ENCODE measurements at places on chromosomes 5 and 9. TPM values are rescaled to one million over a fixed set of nuclear protein-coding genes. Genes with fewer than 3 reads are reported as not detected.

- DNase-seq, result no peak
Observed at GRCh38 chr5:74633695-74634094, 6.8 kb downstream of the ENC1 start.

DNA sequence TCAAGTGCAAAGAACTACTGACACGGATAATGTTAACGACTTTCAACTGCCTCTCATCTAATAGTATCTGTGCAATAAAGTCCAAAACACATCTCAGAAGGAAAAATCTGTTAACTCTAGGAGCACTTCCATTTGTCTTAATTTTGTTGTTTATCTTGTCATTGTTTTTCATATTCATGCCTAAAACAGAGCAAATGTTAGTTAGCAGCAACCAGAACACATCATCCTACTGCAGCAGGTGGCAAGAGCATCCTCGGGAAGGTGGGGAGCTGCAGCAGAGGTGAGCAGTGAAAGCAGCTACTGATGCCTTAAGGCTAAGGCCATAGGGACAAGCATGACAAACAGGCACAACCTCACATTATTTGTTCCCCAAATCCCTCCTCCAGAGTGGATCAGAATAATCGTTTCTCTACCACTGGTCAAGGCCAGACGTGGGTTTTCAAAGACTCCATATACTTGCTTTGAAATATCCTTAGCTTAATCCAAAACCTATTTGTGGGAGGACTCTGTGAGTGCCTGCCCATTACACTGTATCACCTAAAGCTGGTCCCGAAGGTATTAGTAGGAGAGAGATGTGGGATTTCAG is 1.0 kb downstream of the HMGCS1 start:
- DNase-seq, result no peak

- DNase-seq, result no peak
Observed at GRCh38 chr9:135961811-135962695, 880 bp upstream of the UBAC1 start.

- DNase-seq, result no peak
Observed at GRCh38 chr5:180142021-180142765, 66.8 kb downstream of the RASGEF1C start.

DNA sequence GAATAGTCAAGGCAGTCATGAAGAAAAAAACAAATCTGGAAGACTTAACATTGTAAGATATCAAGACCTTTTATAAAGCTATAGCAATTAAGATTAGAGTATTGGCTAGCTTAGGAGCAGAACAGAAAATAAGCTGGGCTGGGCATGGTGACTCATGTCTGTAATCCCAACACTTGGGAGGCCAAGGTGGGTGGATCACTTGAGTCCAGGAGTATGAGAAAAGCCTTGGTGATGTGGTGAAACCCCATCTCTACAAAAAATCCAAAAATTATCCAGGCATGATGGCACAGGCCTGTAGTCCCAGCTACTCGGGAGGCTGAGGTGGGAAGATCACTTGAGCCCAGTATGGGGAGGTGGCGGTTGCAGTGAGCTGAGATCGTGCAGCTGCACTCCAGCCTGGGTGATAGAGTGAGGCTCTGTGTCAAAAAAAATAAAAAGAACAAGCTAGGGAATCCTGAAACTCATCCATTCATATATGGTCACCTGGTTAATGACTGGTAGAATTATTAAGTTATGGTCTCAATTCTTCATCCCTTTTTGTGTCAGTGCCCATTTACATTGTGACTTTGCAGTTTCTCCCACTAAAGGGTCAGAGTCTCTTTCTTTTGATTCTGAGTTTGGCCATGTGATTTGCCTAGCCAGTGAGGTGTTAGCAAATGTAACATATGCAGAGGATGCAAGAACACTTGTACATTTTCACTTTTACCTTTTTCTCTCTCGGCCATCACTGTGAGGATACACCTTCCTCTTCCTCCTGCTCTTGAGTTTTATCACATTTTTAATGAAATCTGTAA is 144.6 kb upstream of the SGCD start:
- DNase-seq, result no peak

GRCh38 chr5:172005708-172006320 is 624 bp downstream of the FBXW11 start:
- no peak for DNase-seq

DNA sequence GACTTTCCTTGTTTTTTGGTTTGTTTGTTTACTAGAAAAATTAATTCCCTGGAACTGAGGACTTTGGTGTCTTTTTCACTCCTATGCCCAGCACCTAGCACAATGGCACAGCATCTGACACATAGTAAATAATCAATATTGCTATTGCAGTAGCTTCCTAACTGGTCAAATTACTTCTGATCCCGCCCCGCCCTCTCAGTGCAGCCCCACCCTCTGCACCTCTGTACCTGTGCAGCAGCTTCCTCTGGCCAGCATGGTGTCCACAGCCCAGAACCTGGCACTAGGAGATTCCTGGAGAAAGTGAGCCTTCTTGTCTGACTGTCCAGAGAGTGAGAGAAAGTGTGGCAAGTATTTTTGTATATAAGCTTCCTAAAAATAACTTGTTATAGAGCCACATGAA is 343.2 kb downstream of the ZNF608 start:
- no peak for DNase-seq

- no peak for DNase-seq
Observed at GRCh38 chr9:134871697-134872340, 8.8 kb upstream of the FCN2 start.

DNA sequence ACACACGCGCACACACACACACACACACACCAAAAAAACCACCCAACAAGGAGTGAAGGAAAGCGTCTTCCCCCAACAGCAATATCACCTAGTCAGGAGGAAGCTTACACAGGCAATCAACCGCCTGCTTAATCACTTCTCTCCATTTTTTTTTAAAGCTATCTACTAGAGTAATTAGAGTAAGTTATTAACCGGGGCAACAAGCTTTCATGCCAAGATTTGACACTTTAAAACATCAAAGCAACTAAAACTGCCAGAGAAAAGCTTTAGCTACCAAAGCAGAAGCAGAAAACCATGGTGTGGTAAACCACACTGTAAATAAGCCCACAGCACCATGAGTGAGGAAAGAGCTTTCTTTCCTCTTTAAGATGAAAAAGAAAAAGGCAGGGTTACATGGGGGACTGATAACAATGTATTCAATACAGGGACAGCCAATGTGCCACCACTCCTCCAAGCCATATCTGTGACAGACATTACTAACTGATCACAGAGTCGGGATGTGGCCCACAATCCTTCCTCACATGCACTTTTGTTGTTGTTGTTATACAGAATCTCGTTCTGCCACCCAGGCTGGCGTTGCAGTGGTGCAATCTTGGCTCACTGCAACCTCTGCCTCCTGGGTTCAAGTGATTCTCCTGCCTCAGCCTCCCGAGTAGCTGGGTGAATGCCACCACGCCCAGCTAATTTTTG is 282.1 kb downstream of the CRB2 start:
- DNase-seq, result no peak

DNA sequence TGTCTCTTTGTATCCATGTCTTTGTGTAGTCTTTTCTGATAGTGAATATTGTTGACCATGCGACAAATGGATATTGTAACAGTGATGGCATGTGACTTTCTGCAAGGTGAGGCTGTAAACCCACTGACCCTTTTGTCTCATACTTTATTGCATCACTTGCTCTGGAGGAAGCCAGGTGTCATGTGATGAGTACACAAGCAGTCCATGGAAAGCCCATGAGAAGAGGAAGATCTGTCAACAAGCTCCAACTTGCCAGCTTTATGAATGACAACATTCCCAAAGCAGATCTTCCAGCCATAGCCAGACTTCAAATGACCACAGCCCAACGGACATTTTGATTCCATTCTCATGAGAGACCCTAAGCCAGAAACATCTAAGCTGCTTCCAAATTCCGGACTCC is 450.1 kb upstream of the ACTBL2 start:
- DNase-seq, result no peak

DNA sequence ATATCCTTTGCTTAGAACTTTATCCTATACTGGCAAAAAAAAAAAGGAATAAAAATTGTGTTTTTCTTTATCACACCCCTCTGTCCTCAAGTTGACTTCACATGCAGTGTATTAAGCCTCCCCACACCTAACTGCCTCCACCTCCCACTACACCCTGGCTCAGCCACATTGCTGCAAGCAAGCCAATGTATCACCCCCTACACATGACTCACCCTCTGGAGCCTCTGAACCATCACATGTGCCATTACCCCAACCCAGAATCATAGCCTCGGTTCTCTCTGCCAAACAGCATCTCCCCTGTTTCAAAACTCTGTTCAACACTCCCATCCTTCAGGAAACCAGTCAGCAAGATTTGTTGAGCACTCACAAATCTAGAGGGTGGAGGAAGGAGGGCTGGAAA is 209.0 kb downstream of the CWC27 start:
- DNase-seq, result no peak

NKD2 gene
- 12.3 TPM for total RNA-seq

SHOC1 gene
- 0.10 TPM for total RNA-seq

SLC34A3 gene
- total RNA-seq, result not detected

Measured in Panc1 (cell line).